ENCODE measurements at places on chromosomes 4 and X.

GRCh38 chrX:128975745-128976144, 547.5 kb downstream of the SMARCA1 start:
- DNase-seq = peak; percentile 1

DNA sequence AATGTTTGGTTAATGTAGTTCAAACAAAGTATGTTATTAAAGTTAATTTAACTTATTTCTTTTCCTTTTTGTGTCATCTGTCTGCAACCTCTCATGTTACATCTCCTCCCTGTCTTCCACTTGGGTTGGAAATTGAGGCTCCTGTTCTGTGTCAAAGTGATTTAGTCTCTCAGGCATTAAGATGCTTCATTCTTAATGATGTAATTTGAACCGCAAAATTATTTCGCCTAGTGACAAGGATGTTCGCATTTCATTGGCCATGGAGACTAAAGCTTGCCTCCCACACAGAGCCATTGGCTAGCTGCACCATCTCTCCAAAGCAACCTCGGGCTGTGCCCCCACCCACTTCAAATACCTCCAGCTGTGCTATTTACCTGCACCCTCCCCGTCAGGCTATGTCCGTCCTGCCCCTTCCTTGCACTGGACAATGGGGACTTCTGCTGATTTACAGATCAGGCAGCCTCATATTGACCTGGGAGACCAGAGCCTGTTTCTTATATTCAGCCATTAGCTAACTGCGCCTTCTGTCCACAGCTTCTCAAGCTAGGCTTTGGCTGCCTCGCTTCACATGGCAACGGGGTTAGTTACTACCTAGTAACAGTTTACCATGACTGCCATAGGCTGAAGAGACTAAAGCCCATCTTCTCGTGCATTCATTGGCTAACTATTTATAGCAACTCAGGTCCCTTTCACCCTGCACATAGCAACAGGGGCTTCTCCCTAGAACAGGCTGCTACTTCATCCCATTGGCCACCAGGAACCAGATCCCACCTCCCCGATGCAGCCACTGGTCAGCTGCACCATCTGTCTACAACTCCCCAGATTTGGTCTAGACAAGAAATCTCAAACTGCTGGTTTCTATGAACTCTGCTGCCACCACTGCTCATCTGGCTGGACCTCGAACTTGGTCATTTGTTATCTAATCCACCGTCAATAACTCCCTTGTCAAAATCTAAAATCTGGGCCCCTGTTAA, 8.6 kb upstream of the ZNF157 start:
- peak; percentile 90 for DNase-seq

DNA sequence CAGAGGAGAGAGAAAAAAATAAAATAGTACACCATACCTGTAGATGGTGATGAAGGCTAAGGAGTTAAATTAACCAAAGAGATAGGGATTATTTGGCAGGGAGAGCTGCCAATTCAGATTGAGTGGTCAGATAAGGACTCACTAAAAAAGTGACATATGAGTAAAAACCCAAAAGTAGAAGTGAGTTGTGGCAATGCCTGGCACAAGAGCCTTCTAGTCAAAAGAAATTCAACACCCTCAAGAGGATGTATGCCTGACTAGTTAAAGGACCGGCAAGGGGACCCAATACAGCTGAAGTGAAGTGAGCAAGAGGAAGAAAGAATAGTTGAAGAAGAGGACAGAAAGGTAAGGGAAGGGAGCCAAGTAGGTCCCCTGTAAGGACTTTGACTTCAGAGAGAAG, 34.9 kb downstream of the ELF2 start:
- no peak for DNase-seq

DNA sequence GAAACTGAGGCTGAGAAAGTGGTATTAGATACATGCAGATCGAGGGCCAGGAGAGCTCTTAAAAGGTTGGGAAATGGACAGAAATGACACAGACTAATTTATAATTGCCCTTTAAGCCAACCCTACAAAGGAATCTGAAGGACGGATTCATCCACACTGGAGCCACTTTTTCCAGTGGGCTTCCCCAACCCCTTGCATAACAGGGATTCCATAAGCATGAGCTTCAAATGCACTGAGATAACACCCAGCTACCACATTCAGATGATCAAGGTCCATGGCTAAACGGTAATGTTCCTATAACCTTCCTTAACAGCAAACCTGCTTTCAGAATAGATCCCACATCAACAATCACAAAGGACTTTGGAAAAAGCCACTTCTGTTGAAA, 34.2 kb downstream of the PLAC1 start:
- DNase-seq = no peak

- no peak for DNase-seq
Observed at GRCh38 chr4:118215826-118216225, 137.0 kb downstream of the PRSS12 start.

- DNase-seq = peak; percentile 59
Observed at GRCh38 chrX:154374313-154375155, at the start of gene FLNA. FLNA (minus strand) TSS chrX:154374634; CDS start chrX:154371245, 3,389 bp downstream.

DNA sequence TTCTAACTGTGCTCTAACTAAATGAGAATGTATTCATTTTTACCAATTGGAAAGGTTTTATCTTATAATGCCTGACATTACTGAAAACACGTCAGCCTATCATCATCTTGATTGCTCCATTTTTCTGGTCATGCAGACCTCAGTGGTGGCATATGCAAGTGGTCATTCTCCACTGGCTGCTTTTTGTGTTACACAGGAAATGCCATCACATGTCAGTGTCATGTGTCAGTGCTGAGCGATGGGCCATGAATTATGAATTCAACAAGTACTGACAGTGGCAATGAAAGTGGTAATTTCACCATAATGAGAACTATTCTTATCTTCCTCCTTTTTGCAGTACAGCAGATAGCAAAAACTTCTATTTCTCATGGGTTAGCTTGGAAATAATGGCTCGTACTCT, 190.5 kb downstream of the PACRGL start:
- DNase-seq = no peak

DNA sequence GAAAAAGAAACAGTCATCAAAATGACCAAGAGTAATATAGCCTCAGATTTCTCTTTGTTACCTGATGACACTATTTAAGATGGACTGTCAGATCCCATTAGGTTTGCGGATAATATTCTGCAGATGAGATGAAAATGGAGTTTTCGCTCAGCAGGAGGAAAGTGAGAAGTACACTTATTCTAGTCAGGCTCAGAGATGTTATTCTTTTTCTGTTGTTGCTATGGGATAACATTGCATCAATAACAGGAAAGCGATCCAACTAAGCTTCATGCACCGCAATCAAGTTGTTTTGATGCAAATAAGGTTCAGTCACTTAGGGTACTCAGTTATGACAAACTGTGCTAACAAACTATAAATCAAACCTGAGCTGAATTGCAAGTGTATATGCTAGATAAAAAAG, 415.0 kb downstream of the CCSER1 start:
- DNase-seq = no peak

DNA sequence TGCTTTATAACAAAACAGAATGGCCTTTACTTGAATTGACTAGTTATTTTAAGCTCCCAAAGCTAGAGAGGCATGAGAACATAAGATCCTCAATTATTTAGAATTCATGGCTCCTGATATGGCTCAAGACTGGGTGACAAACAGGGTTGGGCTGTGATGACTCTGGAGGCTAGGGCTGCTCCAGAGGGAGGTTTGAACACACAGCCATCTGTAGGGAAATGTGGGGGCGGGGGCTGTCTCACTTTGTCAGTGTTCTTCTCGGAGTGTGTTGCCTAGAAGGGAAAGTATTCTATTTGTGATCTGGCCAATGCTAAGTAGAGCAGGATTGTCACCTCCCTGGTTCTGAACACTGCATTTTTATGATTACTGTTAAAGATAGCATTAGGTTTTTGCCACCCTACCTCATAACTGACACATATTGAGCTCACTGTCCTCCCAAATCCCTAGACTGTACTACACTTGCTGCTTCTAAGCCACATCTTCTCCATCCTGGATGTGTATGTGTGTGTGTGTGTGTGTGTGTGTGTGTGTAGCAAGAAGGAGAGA, 45.9 kb downstream of the VSIG4 start:
- no peak for DNase-seq

GRCh38 chr4:109702950-109703663, at the start of gene CASP6:
CASP6 (minus strand) TSS chr4:109703445; CDS start chr4:109703395, 50 bp downstream.
- DNase-seq = peak; percentile 90

- DNase-seq = no peak
Observed at GRCh38 chr4:73583666-73584065, 36.6 kb downstream of the RASSF6 start.

DNA sequence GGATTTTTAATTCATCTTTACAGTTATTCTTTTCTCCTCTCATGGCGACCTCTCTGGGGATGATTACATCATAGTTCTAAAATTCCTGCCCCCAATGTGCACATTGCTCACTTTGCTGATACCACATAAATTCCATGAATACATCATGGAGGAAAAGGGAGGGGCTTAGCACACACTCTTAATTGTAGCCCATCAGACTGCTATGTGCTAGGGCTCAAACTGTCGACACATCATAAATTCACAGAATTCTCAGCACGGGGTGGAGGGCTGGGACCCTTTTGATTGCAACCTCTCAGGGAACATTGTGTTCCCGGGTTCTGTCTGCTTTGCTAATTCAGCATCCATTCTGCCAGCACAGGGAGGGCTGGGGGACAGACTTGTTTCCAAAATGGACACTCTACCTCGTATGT, 592.9 kb downstream of the BCOR start:
- DNase-seq = no peak

GRCh38 chr4:55925241-55925640, 23.5 kb upstream of the CEP135 start:
- no peak for DNase-seq

DNA sequence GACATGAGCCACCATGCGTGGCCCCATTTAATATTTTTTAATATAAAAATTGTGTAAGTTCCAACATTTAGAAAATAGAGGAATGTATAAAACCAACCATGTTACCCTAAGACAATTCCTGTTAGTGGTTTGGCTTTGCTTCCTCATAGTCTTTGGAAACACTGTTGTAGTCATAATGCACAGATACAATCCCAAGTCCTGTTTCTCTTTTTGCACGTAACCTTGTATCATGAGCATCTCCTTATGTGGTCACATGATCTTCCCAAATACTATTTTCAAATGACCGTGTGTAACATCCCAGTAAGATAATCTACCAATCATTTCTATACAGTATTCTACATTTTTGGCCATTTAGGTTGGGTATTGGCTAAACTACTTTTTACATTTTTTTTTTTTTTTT, 13.9 kb upstream of the RHOH start:
- DNase-seq = no peak

- no peak for DNase-seq
Observed at GRCh38 chr4:113718252-113718651, 43.3 kb downstream of the CAMK2D start.

- DNase-seq = no peak
Observed at GRCh38 chr4:183012879-183013729, 86.0 kb upstream of the WWC2 start.

DNA sequence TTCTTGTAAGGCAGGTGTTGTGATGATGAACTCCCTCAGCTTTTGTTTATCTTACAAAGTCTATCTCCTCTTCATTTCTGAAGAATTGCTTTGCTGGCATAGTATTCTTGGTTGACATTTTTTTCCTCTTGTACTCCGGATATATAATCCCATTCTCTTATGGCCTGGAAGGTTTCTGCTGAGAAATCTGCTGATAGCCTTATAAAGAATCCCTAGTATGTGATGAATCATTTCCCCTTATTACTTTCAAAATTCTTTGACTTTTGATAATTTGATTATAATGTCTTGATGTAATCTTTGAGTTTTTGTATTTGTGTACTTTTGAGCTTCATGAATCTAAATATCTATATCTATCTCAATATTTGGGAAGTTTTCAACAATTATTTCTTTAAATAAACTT, 655.3 kb upstream of the MAGEB2 start:
- DNase-seq = no peak

GRCh38 chr4:43458293-43458692, 565.8 kb downstream of the GRXCR1 start:
- DNase-seq = no peak

- DNase-seq = peak; percentile 36
Observed at GRCh38 chr4:110165382-110166286, 32.8 kb downstream of the ELOVL6 start.

- no peak for DNase-seq
Observed at GRCh38 chr4:121824171-121824527, 466 bp upstream of the CCNA2 start.

DNA sequence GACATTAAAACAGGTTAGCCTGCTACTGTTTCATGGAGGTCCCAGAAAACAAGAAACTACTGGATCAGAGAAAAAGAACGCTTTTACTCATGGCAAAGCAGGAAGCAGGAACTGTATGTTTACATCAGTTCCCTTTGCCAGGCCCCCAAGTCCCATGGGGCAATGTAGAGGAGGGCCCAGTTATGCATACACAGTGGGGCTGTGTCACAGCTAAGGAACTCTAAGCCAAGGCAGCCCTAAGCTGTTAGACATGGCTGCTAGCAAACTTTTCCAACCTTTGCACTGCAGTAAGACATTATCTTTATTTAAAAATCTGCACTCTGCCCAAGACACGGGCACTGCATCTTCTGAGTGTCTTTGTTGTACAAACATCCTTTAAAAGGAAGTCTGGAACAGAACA, 975.8 kb downstream of the C4orf33 start:
- DNase-seq = no peak

- DNase-seq = peak; percentile 51
Observed at GRCh38 chr4:127143460-127144195, 489.1 kb upstream of the INTU start.

DNA sequence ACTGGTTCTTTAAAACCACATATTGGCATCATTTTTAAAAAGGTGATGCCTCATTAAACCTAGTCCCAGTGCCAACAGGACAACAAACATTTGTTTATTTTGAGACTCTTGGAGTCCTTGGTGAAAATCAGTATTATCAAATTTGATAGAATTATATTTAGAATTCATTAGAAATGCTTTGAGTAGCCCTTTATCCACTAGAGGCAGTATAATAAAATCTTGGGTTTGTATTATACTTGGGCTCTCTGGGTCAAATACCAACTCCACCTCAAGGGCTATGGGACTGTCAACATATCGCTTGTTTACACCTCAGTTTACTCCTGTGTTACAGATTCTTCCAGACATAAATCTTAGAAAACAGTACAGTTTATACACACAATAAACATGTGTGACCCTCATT, 335.7 kb upstream of the FSTL5 start:
- DNase-seq = peak; percentile 19

- DNase-seq = no peak
Observed at GRCh38 chr4:128819082-128819742, 9.7 kb downstream of the JADE1 start.

DNA sequence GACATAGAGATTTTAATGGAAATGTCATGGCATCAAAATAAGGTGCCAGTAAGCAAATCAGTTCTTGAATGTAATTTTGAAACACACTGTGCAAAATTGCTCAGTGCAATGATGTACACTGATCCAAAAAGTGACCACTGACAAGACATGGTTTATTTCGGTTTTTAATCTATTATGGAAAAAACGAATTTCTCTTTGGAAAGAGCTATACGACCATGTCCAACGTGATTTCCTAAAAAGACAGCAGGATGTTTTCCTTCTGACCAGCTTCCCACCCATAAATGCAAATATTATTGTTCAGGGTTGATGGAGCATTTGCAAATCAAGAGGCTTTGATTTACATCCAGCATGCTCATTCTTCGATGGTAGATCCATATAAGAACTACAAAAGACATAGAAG, 17.1 kb upstream of the MAGEA1 start:
- DNase-seq = no peak

- no peak for DNase-seq
Observed at GRCh38 chr4:47538825-47539154, 53.7 kb downstream of the ATP10D start.
